Activated T-helper 9 cell treated with anti-CD3 and anti-CD28 coated beads, Interleukin-2, amount 50 U/mL, for 16 hours (primary cell): ENCODE measurements at places on chromosomes 12 and 14.

DNA sequence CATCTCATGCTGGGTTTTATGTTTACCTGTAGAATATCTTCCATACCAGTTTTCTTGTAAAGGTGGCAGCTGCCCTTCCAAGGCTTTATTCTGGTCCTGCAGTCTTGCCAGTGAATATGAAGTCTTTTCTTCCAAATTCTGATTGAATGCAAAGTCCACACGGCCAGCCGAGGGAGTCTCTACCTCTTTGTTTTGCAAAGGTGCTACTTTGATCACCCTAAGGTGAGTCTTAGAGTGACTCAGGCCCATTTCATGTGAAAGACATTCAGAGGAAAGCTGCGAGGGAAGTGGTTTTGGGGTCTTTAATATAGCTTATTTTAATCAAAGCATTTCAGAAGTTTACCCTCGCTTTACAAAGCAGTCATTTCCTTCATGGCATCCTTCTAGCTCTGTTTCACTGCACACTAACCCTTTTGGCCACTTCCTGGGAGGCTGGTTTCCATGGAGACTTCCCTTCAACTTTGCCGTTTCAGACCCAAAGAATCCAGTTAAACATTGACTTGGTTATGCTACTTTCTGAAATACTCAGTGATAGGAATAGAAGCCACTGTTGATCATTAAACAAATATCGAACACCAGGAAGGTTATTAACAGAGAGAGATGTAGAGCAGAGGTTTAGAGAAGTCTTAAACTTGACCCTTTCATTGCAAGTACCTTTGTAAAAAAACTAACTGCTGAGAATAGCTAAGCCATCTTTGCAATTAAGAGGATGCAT is at the start of gene CCDC198:
Gene CCDC198, minus strand, starts transcription at position 391 of the 715 bp plus-strand sequence. Its CDS starts 142 bp downstream, at position 249.
- DNase-seq, result no peak

GRCh38 chr12:111056618-111057521 is 136.5 kb upstream of the MYL2 start:
- DNase-seq, result peak; percentile 35

- DNase-seq, result no peak
Measured at GRCh38 chr14:70171726-70172125, 17.0 kb downstream of the SLC8A3 start.

- no peak for DNase-seq
Measured at GRCh38 chr14:96917442-96917963, 120.3 kb downstream of the VRK1 start.

DNA sequence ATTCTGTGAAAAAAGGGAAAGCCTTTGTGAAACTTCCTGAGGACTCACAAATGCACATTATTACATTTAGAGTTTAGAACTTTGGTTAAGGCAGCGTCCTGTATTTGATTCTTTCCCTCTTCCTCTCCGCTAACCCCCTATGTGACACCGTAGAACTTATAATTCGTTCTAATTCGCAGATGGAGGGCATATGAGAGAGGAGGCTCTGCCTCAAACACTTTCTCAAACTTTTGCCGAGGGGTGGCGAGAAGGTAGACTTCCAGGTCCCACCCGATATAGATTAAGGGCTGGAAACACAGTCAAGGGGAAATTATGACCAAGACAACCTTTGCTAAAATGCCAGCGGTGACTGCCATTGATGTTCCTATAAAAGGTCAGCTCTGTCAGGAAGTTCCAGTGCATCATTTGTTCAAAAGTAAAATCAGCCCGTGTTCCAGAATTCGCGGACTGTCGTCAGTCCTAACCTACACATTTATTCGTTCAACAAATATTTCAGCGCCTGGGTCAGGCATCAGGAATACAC is 904 bp upstream of the PAPOLA start:
- no peak for DNase-seq

GRCh38 chr12:10088955-10089900 is 9.6 kb downstream of the CLEC1A start:
- DNase-seq, result no peak

GRCh38 chr12:105138248-105138647 is 30.7 kb downstream of the WASHC4 start:
- no peak for DNase-seq

- no peak for DNase-seq
Measured at GRCh38 chr12:72207079-72207478, 65.1 kb upstream of the TRHDE start.

DNA sequence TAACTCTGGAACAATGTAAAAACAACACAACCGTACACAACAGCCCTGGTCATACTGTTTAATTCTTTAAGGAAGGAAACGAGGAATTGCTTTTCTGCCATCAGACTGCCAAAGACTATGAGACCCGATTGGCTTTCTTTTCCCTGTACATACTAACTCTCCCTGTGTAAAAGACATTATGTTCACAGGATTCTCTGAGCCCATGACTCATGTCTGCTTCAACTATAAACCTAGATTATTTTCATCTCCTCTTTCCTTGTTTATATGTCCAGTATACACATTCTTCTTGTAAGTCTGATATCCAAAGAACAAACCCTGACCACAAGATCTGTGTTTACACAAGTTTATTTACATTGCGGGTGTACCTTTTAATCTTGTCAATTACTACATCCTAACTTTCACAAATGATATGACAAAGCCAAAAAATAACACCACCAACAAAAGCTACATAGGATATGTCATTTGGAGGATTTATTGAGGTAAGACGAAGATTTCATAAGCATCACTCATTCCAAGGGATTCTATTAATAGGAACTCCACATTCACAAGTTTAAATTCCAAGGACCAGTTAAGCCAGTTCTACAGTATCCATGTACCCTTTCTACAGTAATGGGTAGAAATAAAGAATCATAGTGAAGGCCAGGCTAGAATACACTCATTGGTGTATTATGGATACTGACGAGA is 67.3 kb downstream of the STXBP6 start:
- DNase-seq, result no peak

DNA sequence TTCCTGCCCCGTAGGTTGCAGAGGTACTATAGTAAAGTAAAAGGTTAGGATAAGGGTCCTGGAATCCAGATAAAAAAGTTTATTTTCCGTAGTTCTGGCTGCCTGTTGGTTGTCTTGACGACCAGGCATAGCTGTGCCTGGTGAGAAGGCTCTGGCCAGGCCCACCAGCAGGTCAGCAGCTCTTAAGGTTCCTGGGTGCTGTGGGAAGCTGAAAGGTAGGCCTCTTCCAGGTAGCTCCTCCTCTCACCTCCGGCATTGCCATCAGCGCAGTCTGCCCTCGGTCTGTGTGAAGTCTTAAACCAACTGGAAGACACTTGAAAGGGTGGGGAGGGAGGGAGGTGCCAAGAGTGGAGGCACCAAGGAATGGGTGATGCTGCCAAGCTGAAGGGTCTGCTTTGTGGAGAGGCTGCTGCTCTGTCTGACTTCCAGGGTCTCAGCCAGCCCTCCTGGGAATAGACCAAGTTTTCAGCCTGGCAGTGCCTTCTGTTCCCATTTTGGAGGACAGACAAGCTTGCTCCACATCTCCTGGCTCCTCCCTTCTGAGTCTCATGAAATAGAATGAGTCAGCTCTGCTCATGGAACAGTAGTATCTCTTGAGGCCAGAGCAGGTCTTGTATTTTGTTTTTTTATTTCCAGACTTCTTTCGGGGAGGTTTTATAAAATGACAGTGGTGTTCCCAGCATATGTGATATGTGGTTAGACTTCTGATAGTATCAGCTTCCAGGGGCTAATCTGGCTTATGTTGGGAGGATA is 5.2 kb upstream of the ACADS start:
- DNase-seq, result no peak

DNA sequence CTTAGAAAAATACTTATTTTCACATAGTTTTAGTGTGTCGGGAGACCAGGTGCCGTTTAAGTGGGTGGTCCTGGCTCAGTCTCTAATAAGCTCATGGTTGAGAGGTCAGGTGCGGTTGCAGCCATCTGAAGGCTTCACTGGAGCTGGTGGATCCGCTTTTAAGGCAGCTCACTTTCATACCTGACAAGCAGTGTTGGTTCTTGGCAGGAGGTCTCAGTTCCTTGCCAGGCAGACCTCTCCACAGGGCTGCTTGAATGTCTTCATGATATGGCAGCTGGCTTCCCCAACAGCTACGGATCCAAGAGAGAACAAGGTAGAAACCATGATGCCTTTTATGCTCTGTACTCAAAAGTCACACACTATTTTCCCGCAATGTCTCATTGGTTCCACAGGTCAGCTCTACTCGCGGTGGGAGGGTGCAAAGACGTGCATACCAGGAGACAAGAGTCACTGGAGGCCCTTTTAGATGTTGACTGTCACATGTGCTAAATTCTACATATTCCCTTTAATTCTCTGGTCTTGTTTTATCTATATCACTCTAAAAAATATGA is 8.0 kb upstream of the ZDHHC17 start:
- DNase-seq, result no peak

- no peak for DNase-seq
Measured at GRCh38 chr14:29278301-29279263, 512.0 kb downstream of the FOXG1 start.

DNA sequence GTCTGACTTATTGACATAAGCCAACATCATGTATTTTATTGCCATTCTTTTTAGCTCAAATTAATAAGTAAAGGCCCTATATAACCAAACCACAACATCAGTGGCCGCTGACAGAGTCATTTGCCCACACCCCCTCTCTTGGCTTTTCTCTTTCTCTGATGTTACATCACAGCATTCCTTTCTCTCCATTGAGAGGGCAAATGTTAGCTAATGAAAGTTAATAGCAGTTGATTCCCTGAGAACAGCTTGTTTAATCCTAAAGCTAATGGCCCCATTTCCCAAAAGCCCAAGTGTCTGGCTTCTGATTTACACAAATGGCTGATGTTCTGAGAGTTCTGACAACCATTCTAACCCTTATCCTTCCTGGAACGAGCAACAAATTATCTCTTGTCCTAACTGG is 308.8 kb downstream of the SNAPC1 start:
- no peak for DNase-seq

DNA sequence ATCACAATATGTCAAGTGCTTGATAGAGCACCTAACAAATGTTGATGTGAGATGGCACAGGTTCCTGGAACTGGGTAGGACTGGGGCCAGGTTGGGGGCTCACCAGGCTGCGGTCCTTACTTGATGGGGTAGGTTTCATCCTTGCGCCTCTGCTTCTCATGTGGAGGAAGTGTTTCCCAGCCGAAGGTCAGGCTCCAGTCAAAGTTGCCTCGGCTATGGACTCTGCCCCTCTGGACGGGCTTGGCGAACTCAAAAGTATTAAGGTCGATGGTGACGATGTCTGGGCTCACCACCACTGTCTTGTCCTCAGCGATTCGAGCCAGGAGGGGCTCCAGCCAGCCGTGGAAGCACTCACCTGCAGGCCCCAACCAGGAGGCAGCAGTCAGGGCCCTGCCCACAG is 17.5 kb upstream of the CELA1 start:
- DNase-seq, result no peak

- no peak for DNase-seq
Measured at GRCh38 chr12:98725476-98726247, 80.6 kb downstream of the APAF1 start.

GRCh38 chr12:5485454-5485853 is 53.5 kb downstream of the NTF3 start:
- DNase-seq, result no peak

GRCh38 chr12:111203446-111203845 is 165.4 kb downstream of the PHETA1 start:
- DNase-seq, result no peak

DNA sequence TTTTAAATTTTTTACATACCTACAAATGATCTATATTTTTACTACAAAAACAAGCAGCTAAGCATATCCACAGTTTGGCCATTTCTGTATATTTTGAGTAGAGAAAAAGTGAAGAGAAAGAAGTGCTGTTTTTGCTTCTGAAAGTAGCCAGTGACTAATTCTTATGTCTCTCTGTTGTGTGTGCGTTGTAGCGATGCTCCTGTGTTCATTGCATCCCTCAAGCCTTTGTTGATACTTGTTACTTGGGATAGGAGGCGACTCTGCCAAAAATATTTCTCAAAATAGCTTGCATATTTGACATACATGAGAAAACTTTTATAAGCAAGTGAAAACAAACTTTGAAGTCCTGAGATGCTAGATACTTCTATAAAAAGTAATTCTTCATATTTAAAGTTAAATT is 714.1 kb downstream of the FSCB start:
- DNase-seq, result no peak

DNA sequence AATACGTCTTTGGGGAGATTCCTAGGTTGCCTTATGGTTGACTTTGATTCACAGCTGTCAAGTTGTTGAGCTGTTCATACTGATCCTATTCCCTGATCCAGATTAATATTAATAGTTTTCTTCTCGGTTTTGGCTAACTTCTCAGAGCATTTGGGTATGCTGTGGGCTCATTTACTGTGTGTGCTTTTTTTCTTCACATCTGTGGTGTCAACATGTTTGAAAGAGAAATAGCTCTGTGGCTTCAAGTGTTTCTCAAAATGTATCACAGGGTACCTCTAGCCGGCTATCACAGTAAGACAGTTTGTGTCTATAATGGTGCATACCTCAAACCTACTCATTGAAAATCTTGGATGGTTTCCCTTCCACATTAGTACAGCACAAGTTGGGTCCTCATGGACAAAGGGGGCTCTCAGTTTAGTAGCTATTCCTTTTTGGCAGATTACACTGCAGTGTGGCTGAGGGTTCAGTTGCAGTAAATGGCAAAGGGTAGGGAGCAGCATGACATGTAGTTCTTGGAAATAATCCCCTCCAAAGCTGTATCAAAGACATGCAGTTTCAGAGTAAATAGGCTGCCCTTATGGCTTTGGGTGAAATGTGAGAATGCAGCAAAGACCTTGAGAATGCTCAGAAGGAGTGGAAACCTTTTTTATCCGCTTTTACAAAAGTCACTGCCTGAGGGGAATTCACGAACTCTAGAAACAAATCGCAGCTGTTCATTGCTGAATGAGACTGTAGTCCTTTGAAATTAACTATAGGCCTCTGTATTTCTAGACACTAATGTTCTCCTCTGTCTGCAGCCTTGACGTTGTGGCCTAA is 102.4 kb upstream of the ATF1 start:
- no peak for DNase-seq

DNA sequence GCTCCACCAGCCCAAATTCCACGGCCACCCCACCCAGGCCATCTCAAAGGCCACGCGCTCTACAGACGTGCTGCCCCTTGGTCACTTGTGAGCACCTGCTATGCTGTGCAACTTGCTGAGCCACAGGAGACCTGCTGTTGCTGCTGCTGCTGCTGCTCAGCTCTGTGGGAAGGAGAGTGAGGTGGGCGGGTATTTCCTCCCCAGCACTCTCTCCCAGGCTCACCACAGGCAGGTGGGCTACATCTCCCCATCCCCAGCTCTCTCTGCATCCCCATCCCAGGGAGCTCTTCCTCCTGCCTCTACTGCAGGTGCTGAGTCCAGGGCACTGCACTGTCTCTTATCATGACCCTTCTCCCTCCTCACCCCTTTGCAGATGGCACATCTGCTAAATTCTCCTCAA is 306.9 kb downstream of the BCL11B start:
- DNase-seq, result no peak

- no peak for DNase-seq
Measured at GRCh38 chr14:24108336-24108874, 6.2 kb upstream of the DCAF11 start.

- no peak for DNase-seq
Measured at GRCh38 chr12:107967170-107967569, 161.9 kb upstream of the WSCD2 start.

GRCh38 chr12:64608901-64609535 is 1.3 kb upstream of the RASSF3 start:
- DNase-seq, result no peak

GRCh38 chr12:8609061-8609570 is 3.5 kb downstream of the AICDA start:
- no peak for DNase-seq

- DNase-seq, result peak; percentile 31
Measured at GRCh38 chr14:106174206-106174605, 647.8 kb downstream of the TMEM121 start.
